ENCODE measurements at places on chromosomes 1 and 21.

- DNase-seq: no peak
These were observed 20.9 kb upstream of the TACSTD2 start for GRCh38 chr1:58597996-58598395.

GRCh38 chr1:48718116-48718630 is 58.5 kb downstream of the BEND5 start:
- no peak for DNase-seq

DNA sequence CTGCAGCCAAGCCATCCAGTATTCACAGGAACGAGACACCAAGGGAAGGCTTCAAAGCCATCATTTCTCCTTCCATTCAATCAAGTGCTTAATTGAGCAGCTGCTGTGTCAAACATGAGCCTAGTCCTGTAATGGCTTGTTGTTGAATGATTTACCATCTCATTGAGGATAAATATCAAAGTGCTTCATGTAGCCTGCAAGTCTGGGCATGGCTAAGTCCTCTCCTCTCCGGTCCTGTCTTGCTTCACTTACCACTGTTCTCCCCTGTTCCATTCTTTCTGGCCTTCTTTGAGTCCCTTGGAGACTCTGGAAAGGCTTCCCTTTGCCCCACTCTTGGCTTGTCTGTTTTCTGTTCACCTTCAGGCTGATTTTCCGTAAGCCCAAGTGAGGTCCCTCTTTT is 279.8 kb downstream of the PBX1 start:
- DNase-seq: no peak

DNA sequence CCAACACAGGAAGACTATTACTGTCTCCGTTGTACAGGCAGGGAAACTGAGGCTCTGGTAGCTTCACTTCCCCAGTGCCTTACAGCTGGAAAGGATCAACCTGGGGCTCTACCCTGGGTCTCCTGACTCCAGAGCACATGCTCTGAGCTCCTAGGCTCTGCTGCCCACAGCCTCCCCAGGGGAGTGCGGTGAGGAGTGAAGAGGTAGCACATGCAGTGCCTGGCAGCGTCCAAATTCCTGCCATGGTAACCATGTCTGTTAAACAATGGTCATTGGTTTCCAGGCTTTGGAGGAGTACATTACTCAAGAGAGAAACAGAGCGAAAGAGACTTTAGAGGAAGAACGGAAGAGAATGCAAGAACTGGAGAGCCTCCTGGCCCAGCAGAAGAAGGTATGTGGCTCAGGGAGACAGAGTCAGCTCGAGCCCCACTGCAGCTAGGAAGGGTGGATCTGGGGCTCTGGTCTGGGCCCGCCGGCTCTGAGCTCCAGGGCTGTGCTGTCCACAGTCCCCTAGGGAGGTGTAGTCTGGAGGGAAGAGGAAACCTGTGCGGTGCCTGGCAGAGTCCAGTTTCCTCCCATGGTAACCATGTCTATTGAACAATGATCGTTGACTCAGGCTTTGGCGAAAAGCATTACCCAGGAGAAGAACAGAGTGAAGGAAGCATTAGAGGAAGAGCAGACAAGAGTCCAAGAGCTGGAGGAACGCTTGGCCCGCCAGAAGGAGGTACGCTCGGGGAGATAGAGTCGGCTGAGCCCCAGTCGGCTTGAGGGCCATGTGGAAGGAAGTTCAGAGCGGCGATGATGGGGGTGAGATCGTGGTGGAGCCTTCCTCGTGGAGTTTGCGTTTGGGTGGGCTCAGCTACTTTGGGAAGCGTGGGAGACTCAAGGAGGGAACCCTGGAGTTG is 64.6 kb upstream of the EFHD2 start:
- DNase-seq: no peak

- DNase-seq: no peak
These were observed 23.4 kb upstream of the ABCG1 start for GRCh38 chr21:42195378-42196031.

GRCh38 chr1:186785503-186785902 is 43.2 kb upstream of the PLA2G4A start:
- no peak for DNase-seq

DNA sequence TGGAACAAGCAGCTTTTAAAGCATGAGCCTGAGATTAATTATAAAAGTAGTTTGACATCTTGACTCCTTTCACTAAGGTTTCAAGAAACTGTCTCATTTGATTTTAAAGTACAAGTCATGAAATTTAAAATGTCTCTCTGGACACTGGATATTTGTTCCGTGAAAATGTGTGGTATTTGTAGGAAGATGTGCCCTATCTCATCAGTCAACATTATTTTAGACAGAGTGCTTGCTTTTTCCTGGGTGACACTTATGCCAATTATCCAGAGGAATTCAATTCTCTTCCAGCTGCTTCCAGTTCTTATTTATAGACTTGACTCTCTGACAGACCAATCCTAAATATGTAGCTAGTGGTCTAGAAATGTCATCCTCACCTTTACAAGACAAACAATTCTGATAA is 300.4 kb downstream of the PLA2G4A start:
- DNase-seq: no peak

GRCh38 chr1:43147625-43148327 is 24.3 kb downstream of the EBNA1BP2 start:
- peak; percentile 95 for DNase-seq

DNA sequence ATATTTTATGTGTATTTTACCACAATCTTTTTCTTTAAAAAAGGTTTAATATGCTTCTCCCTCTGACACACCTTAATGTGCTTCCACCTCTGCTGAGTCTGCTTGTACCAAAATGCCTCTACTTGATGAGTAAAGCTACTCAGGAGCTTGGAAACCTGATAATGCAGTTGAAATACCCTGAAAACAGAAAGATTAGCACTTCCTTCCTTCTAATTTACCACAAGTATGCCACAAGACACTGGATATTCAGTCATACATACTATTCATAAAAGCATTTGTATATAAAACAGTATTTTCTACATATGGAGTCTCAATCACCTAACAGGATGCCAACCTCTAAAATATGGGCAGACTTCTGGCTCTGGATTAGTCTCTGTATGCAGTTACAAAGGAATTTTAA is 55.0 kb downstream of the SLC35D1 start:
- no peak for DNase-seq

- DNase-seq: peak; percentile 89
These were observed 3.5 kb upstream of the PEAR1 start for GRCh38 chr1:156889802-156890580.

DNA sequence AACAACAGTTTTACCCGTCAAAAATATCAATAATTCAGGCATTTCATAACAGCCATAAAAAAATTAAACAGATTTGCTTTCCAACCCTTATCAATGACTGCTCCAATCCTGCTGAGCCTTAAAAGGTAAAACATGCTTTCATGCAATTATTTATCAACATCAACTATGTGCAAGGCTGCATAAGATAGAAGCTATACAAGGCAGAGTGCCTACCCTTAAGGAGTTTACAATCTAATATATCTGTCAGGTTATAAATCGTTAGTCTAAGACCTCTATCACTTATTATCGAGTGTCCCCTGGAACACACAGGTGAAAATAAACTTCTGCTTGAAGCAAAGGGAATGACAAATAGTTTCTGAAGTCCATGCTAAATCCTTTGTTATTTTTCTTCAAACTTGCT is 1.8 kb downstream of the ERRFI1 start:
- DNase-seq: no peak

DNA sequence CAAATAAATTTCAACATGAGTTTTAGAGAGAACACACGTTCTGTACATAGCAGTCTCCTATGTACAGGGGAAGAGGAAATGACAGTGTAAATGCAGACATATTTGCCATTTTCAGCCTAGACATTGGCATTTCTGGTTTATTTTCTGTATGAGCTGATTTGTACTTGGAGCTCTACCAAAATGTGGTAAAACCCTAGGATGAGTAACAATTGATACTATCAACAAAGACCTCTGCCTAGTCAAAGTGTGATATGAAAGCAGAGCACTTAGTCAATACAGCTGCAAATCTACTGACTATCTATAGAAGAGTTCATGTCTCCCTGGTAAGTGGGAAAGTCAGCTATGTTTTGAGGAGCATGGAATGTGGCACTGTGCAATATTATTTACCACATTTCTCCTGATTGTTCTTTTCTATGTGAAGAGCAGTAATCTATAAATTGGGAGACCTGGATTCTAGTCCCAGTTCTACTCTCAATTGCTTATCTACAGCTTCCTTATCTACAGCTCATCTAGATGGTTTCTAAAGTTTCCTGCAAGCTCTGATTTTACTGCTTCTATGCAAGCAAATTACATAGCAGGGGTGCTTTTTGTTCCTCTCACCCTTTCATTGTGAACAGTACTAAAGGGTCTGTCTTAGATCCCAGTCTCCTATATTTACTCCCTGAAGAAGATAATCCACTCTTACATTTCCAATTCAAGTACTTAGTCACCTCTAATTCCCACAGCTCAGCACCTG is 334.2 kb downstream of the NTNG1 start:
- DNase-seq: no peak

GRCh38 chr1:214520544-214521165 is 30.7 kb downstream of the PTPN14 start:
- no peak for DNase-seq

DNA sequence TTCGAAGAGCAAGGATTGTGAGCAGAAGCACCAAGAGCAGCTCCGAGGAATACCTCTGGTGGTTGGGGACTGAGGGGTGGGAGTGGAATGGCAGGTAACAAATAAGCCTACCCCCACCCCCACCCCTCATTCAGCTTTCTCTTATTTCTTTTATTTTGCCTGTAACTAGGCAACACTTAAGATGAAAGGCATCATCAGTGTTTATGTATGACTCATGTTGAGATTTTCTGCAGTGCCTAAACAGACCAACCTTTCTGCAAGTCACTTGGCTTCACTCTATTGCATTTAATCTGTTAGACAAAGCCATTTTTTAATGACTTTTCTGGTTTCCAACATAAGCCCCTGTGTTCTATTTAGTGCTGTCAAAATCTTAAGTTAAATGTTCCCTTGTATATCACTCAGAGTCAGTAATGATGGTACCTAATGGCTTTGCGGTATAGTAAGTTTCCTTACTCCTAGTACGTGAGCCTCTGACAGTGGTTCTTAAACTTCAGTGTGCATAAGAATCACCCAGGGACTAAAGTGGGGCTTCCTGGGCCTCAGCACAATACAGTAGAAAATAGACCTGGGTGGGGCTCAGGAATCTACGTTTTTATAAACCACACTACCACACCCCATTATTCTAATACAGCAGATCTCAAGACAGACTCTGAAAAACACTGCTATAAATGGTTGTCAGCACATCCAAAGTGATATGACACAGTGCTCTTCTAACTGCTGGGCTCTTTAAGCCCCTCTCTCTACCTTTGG is 19.9 kb downstream of the CASQ2 start:
- DNase-seq: no peak

GRCh38 chr1:246506674-246507481 is at the start of gene SMYD3:
Gene SMYD3, minus strand, starts transcription at chr1:246507279.
- DNase-seq: peak; percentile 84

DNA sequence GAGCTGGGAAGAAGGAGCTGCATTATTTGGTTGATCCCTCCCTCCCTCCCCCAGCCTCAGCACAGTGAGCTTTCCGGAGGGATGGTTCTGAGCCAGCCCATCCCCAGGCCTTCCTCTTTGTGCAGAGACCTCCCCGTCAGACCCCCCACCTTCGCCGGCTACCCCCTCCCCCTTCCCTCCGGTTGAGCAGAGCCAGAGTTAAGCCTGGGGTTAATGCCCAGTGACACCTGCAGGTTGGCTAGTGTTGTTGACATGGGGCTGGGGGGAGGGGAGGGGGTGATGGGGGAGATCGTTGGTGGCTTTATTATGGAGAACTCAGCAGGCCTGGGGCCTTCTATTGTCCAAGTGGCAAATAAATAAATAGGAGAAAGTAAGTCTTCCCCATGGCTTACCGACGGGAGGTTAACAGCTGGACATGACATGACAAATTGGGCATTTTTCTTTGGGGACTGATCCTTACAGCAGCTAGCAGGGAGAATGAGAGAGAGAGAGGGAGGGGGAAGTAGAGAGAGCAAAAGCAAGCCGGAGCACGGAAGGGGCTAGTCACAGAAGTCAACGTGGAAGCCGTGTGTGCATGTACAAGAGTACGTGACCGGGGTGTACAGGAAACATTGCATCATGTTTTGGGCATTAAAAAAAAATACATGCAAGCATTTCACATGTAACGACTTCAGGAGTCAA is 131.1 kb downstream of the TMEM53 start:
- peak; percentile 26 for DNase-seq

DNA sequence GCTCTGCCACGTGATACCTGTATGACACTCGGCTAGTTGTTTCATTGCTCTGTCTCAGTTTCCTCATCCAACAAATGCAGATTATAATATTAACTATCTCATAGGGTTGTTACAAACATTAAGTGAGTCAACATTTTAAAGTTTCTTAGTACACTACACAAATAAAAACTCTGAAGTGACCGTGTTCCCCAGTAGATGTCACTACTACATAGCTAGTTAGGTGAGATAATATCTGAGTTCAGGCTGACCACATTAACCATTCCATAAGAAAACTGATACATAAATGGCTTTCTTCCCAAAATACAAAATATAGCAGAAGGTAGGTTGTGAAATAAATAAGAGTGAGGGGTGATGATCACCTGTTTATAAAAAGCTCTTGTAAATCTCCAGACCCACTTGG is 214.1 kb downstream of the NUF2 start:
- DNase-seq: no peak

DNA sequence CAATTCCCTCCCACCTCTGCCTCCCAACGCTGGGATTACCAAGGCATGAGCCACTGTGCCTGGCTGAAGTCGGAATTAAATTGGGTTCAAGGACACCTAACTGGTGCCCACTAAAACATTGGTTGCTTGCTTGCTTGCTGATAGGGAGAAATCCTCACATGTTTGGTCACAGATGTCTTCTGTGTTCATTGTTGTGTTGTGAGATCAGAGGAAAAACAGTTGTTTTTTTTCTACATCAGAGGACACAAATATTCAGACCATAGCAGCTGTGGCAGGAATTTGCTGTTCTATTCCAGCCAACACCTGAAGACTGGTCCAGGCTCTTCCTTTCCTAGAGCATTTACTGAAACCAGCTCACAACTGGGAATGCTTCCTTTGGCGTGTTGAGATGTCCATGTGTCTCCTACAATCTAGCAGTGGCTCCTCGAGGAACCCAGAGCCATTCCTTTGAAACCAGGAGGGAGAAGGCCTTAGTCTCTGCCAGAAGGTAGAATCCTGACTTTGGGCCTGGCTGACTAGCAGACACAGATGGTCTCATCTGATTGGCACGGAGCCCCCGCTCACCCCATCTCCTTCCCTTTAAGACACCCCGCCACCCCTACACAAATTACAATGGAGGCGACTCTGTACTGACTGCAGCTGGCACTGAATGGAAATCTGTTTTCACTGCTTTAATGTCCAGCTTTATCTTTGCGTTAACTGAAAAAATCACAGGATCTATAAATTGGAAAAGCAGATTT is 24.3 kb upstream of the TRIM17 start:
- DNase-seq: no peak

DNA sequence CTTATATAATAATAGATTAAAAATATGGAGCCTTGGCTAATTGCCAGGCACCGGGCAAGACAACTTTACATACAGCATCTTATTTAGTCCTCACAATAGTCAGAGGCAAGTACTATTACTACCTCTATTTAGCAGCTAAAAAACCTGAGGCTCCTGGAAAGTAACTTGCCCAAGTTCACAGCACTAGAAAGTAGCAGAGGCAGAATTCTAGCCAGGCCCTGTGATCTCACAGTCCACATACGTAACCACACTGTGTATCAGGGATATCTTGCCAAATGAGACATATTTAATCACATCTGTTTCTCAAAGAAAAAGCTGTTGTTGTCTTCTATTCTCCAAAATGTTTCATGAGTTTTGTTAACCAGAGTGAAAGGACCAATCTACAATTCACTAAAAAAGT is 378.5 kb downstream of the PLPP3 start:
- no peak for DNase-seq

- DNase-seq: no peak
These were observed 40.3 kb downstream of the GPATCH2 start for GRCh38 chr1:217590598-217590997.

- DNase-seq: no peak
These were observed 71.3 kb downstream of the AHCTF1 start for GRCh38 chr1:246860401-246860800.
